ENCODE measurements at places on chromosomes 3 and 15.

DNA sequence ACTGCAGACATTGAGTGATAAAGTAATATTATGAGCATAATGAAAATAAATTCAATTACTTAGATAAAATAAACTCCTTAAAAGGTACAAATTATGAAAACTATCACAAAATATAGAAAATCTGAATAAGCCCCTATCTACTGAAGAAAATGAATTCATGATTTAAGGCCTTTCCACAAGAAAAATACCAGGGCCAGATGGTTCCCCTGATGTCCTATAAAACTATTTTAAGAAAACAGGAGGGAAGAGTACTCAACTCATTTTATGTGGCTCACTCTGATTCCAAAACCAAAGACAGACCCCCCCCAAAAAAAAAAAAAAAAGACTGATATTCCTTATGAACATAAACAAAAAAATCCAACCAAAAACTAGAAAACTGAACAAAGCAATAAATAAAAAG is 59.9 kb downstream of the ADAM10 start:
- no peak for DNase-seq

- DNase-seq = peak; percentile 19
Measured at GRCh38 chr15:59691194-59691805, 2.2 kb upstream of the BNIP2 start.

GRCh38 chr15:62068071-62068809 is 1.5 kb downstream of the C2CD4A start:
- no peak for DNase-seq

DNA sequence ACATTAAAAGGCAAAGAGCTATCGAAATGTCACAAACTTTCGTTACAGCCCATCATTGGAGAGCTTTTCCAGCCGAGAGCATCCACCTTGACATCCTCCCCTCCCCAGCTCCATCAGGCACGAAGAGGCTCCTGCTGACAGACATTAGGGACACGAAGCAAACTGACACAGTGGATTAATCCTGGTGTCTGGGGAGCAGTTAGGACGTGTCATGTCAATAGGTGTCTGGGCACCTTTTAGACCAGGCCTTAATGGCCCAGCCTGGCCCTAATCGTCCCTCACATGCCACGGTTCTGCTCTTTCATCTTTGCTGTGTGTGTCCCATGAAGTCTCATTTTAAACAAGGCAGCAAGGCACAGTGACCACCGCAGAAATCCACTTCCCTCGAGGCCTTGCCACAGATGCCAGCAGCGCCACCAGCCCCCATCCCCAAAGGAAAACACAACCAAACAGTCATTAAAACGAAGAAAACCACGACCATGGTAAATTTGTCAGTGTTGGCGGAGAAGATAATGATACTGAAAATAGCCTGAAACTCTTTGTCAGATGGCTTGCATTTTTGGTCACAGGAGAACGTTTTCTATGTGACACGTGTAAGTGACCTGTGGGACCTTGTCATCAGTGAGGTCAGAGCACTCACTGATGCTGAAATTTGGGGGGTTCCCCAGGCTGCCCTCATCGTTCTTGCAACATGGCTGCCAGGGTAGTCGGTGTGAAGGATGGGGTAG is 16.3 kb upstream of the PCSK6 start:
- no peak for DNase-seq

DNA sequence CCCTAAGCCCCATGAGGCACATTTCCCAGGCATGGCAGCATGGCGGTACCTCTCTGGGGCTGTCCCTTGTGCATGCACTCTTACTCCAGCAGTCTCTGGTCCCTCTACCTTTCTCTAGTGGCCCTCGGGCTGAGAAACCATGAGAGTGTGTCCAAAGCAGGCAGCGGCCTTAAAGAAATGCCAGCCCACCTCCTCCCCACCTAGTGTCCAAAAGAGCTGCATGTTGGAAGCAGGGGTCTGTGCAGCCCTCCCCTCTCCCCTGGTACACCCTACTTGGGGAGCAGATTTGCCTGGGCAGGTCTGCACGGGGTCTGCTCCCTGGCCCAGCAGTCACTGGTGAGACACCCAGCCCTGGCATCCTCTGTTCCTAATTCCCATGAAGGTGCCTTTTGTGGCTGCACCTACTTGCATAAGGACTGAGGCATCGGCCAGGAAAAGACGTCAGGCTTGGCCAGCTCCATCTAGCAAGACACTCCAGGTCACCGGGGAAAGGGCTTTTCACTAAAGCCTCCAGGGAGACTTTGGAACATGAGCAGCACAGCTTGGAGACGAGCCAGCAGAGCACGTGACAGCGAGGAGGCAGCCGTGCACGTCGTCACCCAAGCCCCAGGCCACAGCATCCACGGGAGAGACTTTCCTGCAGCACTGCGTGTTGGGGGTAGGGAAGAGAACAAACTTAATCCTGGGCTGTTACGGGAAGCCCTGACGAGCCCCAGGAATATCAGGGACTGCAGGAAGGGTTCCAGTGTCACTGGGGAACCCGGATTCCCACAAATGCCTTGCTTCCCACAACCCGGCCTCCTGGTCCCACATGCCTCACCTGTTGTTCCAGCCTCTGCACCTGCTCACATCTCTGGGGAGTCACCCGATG is 38.8 kb downstream of the TM2D3 start:
- no peak for DNase-seq

GRCh38 chr3:126502656-126503055 is 14.9 kb downstream of the UROC1 start:
- no peak for DNase-seq

DNA sequence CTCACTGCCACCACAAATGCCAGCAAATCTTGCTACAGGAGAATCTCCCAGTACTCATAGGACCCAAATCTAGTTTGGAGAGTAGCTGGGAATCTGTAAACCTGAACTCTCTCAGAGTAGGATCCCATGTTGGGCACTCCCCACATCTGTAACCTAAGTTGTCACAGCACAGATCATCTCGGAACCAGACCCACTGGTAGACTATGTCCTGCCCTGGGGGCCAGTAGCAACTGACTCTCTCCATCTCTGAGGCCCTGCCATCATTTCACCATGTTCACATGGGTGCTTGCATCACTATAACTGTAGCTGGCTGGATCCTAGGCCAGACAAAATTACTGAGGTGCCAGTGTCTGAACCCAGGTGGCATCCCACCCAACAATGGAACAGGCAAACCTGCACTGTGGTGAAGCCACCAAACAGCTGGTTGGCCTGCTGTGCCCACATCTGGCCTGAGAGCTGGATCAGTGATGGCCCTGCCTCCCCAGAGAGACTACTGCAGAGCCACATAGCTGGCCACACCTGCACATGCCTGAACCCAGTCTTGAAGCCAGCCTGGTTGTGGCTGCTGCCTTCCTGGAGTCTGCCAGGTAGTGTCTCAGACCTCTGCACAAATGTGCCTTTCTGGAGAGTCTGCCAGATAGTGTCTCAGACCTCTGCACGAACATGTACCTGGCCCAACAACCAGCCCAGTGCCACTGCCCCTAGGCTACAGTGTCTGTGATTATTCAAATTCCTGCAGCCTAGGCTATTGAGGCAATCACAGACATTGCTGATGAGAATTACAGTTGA is 82.0 kb downstream of the ISL2 start:
- no peak for DNase-seq

DNA sequence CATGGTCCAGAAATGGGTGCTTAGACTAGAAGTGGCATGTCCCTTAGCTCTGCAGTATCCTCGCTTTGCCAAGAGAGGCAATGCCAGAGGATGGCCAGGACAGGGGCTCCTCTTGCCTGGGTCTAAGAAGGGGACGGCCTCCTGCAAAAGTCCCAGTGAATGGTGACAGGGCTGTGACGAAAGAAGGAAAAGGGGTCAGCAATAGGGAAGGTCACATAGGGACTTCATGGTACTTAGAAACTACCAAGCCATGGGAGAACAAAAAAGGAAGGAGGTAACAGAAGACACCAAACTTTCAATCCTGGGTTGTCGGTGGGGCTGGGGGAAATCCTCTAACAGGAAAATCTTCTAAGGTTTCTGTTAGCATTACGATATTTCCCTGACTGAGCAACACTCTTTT is 36.2 kb upstream of the ATOSA start:
- DNase-seq = no peak

DNA sequence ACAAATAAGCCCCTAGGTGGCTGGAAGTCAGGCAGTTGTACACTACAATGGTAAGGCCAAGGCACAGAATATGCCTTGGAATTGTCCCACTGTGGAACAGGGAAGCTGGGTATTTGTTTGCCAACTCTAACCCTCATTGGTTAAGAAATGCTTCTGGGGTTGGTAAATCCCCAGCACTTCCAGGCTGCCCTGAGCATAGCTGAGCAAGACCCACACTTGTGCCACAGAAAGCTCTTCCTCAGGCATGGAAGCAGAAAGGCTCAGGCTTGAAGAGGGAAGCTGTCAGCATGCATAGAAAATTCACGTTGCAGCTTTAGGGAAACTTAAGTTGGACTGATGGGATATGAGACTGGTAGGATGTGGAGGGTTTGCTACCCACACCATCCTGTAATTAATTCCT is 86.9 kb upstream of the PLCL2 start:
- DNase-seq = no peak

DNA sequence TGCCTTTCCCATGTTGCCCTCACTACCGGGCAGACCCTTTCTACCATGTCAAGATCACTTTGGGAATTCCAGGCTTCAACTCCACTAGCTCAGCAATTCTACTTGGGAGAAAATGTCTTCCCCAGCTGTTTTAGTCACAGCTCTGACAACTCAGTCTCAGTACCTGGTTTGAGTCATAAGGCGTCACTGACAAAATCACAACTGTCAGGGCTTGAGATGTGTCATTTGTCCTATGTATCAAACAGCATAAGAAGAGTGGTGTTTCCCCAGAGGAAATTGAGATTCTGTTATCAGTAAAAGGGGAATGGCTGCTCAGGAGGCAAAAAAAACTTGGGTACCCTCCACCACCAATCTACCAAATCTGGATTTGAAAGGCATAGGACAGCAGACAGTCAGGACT is 594.9 kb upstream of the SUCLG2 start:
- DNase-seq = no peak

- no peak for DNase-seq
Measured at GRCh38 chr3:50602595-50603191, 8.9 kb downstream of the CISH start.

GRCh38 chr15:93449798-93450197 is 360.8 kb upstream of the RGMA start:
- DNase-seq = no peak

GRCh38 chr15:79090487-79091203 is at the start of gene RASGRF1:
Gene RASGRF1 (minus strand): TSS chr15:79090780. CDS start chr15:79090498, 282 bp downstream.
- DNase-seq = no peak

DNA sequence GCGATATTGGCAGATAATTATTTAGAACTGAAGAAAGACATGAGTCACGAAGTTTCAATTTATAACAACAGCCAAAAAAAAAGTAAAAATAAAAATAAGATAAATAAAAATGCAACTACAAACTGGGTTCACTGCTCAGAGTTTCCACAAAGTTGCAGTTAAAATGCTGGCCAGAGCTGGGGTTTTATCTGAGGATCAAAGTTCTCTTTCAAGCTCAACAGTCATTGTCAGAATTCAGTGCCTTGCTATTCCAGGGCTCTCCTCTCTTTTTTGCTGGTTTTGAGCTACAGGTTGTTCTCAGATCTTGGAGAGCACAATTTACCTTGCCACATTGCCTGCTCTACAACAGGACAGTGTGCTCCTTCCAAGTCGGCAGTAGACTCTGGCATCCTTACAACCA is 60.1 kb downstream of the PYDC2 start:
- DNase-seq = no peak

DNA sequence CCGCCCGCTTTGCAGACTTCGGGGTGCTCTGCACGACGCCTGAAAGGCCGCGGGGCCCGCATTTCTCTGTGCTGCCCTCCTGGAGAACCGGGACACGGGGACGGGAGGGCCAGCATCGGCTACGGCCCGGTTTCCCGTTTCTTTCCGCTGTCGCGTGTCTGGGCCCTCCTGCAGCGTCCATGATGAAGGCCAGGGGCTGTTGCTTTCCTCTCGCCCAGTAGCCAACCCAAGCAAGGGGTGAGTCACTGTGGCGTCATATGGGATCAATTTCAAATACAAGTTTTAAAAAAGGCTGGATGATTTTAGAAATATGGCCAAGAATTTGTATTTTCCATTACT is 435 bp downstream of the SLC35G2 start:
- DNase-seq = no peak

DNA sequence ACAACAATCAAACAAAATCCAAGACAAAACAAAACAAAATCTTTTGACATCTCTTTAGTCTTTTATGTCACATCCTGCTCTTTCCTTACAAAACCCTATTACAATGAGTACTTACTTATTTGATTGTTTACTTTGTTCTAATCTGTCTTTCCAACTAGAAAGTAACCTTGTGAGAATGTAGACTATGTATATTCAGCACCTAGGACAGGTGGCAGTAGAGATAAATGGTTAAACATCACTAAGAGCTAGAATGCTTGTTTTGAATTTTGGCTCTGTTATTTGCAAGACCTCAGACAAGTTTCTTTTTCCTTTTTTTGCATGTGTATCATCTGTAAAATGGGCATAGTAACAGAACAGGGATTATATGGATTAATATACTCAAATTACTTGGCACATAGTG is 33.1 kb upstream of the NAALADL2 start:
- no peak for DNase-seq

DNA sequence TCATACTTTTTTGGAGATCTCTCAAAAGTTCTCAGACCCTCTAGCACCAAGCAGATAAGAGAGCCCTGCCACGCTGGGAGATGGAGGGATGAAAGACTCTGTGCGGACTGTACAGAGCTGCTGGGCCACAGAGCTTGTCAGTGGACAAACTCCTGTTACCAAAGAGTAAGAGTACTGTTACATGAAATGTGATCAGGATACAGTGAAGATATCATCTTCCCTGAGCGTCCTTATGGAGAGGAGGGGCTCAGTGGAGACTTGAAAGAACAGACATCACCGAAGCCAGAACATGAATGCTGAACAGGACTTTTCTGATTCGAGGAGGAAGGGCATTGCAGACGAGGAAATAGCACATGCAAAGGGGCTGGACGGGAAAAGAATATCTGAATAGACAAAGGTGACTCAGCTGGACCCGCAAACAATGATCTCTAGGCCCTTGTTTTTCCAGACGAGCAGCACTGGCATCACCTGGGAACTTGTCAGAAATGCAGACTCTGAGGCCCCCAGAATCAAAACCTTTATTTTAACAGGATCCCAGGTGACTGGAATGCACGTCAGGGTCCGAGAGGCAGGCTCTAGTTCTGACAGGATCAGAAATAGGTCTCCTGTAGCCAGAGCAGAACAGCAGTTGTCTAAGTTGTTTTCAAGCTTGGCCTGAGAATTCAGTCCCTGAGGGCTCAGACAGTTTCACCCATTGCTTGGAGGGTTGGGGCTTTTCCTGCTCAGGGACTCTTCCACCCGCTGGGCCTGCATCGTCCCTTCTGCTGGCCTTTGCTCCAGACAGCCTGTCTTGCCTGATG is 277.9 kb downstream of the RPLP1 start:
- no peak for DNase-seq

DNA sequence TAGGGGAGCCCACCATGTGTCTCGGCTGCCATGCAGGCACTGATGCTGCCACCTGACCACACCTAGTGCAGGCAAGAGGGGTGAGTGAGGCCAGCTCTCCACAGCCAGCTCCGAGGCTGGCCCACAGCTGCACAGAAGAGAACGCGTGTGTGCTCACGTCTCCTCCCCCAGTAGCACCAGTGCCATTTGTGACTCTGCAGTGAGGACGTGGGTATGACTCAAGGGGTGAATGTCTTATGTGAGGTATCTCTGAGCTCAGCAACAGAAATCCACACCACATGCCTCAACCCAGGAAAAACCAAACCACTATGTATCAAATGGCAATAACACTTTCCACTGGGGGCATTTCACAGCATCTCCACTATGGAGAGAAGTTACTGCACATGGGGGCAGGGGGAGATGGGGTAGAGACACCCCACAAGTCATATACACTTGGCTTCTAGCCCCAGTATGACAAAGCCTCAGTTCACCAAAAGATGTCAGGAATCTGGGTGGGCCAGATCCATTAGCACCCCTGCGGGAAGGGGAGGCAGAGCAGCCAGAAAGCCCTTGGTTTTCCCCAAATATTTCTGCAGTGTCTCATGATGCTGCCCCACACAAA is 87.6 kb downstream of the LRIG1 start:
- no peak for DNase-seq
